ENCODE measurements at places on chromosomes 5 and 9.

DNA sequence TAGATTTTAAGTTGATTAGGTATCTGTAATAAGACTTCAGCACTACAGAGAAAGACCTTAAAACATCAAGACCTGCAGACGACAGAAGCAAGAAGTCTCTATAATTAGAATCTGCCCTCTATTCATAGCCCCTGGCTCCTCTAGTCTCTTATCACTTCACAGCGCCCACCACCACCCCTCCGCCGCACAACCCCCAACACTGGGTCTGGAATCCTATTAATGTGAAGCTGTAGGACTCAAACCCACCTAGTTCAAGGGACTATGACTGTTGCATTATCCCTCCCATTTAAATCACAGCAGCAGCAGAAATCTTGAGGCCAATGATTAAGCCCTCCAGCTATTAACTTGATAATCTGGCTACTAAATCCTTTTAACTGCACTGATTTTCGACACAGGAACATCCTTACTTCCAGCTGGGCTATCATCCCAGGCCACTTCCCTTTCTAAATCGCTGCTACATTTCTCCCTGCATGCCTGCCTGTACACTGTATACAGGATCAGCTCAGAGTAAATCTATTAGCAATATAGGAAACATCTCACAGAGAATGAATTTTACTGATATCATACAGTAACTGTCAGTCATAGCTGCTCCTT is 159.5 kb upstream of the GRAMD2B start:
- no peak for DNase-seq

DNA sequence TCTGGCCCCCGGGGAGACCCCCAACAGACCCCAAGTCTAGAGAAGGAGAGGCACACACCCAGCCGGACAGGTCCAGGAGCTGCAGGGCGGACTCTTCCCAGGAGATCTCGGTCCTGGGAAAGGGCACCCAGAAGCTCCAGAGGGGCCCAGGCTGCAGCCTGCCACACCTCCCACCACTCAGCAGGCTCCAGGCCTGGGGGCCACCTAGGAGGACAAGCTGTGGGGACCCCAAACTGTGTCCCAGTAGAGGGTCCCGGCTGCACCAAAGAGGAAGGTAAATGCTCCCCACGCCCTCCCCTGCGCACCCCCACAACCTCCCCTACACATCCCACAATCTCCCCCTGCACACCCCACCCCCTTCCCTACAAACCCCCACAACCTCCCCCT is 48.5 kb downstream of the PLEKHG4B start:
- DNase-seq = no peak

DNA sequence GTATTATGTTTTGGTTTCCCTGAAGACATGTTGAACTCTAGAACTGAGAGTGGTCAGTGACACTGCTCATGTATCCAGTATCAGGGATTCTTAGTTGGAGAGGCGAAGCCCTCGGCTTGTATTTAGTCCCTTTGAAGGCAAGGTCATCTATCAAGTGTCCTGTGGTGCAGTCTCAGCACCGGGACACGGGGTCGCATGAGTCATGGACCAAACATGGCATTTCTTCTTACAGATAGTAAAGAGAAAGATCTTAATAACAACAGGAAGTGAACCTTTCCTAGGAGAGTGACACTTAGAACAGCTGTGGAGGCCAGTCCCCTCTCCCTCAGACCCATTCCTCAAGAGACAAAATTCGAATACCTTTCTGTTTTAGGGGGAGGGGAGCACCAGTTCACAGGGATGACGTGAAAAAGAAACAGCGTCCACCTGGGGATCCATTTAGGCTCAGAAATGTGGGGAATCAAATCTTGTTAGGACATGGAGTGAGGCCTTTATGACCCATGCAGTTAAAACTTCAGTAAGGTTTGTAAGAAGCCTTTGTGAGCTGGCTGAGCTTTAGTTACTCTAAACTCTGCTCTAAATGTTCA is 86.5 kb downstream of the ADGRV1 start:
- no peak for DNase-seq

GRCh38 chr5:108093186-108093585 is 288.7 kb downstream of the FBXL17 start:
- DNase-seq = no peak

GRCh38 chr5:150948539-150948938 is 43.8 kb upstream of the ZNF300 start:
- no peak for DNase-seq

DNA sequence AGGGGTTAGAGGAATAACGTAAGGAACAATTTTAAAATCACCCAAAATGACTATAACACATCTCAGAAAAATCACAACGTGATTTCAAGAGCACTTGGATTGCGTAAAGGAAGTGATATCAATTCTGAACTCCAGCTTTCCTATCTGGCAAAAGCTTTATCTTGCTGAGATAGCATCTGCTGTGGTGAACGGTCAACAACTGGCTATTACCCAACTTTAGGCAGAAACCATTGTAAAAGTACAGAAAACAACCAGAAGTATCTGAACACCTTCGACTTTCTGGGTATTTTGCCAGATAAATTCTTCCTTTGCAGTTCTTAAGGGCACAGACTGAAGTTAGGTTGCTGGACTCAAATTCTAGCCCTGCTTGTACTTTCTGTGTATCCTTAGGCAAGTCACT is 9.2 kb downstream of the ABLIM3 start:
- no peak for DNase-seq

DNA sequence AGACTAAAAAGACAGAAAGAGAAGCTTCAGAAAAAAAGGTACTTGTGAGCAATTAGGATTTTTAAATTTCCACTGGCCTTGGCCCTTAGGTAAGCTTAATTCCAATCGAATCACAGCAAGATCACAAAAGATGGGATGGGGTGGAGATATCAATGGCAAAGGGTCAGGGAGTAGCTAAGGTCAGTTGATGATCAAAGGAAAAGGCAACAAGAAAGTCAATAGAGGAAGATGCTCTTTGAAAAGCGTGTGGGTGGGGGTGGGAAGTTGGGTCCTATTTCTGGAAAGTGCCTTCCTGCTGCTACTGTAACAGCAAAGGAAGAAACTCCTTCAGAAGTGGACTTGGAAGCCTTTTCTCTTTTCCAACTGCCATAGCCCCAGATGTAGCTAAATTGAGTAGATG is 7.3 kb downstream of the C1QTNF3 start:
- DNase-seq = no peak

DNA sequence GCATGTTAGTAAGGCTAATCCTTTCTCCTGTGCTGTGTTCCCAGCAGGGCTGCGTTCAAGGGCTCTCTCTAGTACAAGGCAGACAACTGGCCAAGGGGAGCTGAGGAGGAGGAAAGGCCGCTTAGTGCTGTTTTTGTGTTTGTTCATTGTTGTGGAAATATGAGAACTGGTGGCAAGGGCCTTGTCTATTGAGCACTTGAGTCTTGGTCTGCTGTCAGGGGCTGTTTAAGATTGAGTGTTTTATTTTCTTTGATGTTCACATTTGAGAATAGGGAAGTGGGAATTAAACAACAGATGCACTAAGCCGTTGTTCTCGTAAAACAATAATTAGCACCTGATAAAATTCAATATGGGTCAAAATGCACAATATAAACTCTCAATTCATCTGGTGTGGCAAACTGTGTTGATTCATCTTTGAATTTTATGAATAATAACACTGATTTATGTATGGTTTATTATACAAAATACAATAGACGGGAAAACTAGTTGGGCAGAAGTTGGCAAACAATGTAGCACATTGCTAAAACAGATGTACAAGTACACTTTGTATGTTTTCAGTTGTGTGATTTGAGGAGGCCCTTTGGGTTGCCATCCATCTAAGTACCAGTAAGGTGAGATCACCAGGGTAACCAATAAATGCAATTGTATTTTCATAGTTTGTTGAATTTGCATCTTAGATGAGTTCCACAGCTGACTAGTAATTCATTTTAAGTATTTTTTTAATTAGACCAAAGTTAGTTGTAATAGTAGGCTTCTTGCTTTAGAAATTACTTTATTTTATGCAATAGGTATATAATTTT is 97.6 kb upstream of the GRHPR start:
- no peak for DNase-seq

DNA sequence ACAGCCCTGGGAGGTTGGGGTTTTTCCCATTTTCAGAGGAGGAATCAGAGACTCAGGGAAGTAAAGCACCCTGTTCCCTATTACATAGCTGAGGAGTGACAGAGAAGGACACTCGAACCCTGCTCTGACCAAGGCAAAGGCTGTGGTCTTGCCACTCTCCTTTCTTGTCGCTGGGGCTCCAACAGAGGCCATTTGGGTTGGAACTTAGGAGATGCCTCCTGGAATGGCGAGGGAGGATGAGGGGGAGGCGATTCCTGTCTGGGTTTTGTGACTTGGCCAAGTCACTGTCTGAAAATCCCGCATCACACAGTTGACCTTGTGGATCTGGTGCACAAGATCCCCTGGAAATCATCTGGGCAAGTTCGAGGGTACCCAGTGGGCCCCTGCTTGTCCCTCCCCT is 64.0 kb upstream of the HAND1 start:
- DNase-seq = no peak

GRCh38 chr5:146208916-146209522 is 5.6 kb downstream of the RBM27 start:
- no peak for DNase-seq

GRCh38 chr9:115240676-115241075 is 122.7 kb upstream of the TNC start:
- no peak for DNase-seq

GRCh38 chr5:96851312-96852062 is 24.8 kb upstream of the ERAP2 start:
- DNase-seq = no peak

DNA sequence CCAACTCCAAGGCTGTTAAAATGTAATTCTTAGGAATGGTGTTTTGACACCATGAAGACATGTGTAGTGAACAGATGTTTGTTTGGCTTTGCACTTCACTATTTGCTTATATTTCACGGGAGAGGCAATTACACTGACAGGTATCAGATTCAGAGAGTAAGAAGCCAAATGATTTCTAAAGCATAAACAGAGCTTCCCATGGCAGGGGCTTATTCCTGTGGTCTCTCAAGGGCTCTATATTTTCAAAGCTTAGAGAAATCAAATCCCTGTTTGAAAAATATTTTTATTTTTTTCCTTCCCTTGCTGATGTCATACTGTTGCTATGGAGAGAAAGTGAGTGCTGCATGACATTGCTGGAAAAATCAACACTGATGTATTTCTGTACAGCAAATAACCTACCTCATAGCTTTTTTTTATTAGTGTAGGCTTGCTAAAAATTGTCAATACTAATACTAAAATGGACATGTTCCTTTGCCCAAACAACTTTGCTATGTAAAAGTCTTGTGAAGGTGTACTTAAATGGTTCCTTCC is 161.4 kb downstream of the GIN1 start:
- no peak for DNase-seq

DNA sequence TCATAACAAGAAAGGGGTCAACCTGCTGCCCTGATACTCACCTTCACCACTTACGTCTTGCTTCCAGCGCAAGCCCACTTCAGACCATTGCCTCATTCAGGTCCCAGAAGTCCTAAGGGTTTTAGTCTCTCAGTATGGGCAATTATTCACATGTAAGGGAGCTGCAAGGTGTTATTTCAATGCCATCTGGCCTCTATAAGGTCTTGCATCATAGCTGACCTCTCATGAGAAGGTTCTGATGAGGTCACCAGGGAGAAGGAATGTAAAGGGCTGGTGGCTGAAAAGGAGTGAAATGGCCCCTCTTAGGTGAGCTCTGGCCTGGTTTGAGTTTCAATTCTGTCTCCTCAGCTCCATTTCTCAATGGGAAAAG is 1.5 kb upstream of the MARCHF3 start:
- DNase-seq = no peak

DNA sequence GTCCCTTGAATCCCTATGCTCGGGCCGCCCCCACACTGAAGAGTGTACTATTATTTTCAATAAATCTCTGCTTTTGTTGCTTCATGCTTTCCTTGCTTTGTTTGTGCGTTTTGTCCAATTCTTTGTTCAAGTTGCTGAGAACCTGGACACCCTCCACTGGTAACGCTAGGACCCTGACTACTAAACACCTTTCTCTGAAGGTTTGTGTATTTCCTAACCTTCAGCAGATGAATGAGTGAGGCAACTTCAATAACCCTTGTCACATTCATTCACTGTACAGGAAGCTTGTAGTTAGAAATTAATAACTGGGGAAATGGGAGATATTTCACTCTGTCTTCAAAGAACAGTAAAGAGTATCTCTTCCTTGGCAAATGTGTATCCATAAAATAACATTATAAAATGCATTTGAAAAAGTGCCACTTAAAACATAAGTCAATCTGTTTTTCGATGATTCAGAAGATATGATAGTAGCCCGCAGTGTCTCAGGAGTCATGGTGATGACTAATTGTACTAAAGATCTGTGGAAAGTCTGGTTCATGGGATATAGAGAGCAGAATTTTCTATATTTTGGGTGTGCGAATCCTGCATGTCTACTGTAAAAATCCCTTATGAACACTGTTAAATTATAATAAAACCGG is 43.2 kb upstream of the ANKH start:
- no peak for DNase-seq

DNA sequence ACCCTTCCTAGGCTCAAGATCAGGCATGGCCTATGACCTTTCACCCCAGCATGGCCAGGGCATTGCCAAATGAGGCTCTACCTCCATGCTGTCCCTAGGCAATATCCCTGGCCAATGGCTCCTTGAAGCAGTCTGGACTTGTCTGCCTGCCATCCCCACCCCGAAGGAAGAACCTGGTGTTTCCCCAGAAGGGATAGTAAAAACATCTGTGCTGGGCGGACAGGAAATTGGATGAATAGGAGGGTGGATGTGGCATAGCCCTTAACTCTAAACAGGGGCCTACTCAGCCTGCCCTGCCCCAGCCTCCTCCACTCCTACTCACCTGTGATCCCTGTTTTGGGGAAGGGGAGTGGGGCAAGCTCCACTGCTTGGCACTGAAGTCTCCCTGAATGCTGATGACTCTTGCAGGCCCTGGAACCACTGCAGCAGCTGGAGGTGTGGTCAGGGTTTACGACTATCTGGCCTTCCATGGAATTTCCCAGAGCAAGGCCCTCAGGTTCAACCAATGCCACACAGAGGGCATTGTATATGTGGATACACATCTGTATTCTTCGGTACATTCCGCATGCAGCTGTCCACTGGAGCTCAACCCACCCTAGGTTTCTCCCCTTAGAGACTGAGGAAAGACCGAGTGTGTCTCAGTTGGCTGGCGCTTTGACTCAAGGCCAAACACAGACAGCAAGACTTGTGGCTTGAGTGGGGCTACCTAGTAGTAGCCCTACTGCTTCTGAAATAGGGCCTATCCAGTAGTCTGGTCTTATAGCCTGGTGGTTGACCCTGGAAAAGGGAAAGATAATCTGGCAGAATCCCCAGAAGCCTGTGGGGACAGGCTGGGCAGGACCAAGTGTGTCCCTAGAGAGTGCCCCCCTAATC is 6.4 kb upstream of the P4HA2 start:
- DNase-seq = no peak

Measured in esophagus squamous epithelium (tissue), 5 donors.